NCI-H1092 (cell line): ENCODE measurements at places on chromosomes 16 and 17.

- no peak for DNase-seq
Measured at GRCh38 chr17:75889454-75889853, 7.3 kb downstream of the TRIM65 start.

DNA sequence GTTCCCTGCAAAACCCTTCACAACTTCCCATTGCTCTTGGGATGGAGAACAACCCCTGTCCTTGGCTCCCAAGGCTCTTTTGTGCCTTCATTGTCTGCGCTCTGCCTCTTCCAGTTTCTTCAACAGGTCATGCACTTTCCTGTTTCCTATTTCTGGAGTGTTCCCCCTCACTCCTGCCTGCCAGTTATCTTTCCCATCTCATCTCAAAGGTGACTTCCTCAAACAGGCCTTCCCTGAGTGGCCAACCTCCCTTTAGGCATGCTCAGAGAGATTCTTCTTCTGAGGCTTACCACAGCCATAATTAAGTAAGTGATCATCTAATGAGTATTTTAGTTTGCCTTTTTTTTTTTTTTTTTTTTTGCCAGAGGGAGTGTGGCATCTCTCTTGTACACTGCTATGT is 2.9 kb upstream of the CYLD start:
- no peak for DNase-seq

- DNase-seq: no peak
Measured at GRCh38 chr17:57418463-57419246, 162.3 kb downstream of the MSI2 start.

DNA sequence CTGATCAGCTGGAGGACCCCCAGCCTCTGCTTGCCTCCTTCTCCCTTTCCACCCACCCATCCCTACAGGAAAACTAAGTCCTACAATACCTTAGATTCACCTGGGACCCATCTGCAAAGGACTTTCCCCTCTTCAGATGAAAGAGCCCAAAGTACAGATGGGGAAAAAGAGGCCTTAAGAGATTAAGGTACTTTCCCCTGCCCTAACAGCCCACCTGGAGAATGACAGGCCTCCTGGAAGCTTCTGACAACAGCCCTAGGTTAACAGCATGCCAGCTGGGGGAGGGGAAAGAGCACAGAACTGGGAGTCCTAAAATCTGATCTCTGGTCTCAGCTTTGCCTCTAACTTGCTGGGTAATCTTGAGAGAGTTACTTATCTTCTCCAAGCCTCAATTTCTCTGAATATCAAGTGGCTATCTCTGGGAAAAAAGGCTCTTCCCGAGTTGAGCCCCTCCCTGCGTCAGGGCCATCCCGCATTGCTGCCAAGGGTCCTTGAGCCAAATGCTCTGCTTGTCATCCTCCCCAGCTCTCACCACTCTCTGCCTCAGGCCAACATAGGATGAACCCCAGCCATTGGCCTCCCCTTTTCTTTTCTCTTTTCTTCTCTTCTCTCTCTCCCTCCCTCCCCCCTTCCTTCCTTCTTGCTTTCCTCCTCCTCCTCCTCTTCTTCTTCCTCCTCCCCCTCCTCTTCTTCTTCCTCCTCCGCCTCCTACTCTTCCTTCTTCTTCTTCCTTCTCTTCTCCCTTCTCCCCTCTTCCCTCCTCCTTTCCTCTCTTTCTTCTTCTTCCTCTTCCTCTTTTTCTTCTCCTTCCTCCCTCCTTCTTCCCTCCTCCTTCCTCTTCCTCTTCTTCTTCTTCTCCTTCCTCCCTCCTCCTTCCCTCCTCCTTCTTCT is 22.5 kb upstream of the SP6 start:
- DNase-seq: no peak

GRCh38 chr16:51801635-51802034 is 650.6 kb upstream of the SALL1 start:
- no peak for DNase-seq

GRCh38 chr16:2775131-2775716 is 1.9 kb downstream of the ELOB start:
- DNase-seq: no peak

DNA sequence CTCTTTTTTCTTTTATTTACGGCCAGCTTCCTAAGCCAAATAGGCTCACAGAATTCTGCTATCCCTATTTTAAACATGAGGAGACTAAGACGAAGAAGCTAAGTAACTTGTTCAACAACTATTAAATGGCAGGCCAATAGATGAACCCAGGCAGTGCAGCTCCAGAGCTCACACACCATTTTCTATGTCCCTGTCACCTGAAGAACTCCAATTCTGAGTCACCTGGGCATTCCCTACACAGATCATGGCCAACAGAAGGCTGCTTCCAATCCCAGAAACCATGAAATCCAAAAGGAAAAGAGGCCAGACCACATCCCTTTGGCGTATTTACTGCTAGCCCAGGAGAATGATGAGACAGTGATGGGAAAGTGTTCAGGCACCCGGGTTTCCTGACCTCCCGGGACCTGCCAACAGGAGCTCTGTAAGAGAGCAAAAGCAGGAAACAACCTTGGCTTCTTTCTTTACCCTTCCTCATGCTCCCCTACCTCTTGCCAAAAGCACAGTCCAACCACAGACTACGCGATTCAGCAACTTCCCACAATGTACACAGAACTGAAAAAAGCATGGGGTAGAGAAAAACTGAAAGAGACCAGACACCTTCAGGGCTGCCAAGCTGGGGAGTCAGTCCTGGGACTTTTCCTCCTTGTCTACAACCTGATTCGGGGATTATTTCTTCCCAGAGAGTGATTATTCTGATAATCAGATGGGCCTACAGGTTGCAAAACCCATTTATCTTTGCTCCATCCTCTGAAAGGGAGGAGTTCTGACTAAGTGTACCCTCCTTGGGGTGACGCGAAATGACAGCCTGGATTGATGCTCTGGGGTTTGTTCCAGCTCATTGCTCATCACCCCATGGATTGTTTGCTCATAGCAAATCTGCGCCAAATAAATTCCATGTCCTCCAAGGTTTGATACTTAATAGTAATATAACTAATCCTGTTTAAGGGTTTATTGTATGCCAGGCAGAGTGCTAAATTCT is 47.8 kb upstream of the HAS3 start:
- DNase-seq: peak; percentile 12

GRCh38 chr16:86354641-86355513 is 155.4 kb upstream of the FOXF1 start:
- DNase-seq: no peak

GRCh38 chr17:32588982-32589381 is 102.2 kb downstream of the CDK5R1 start:
- DNase-seq: no peak

DNA sequence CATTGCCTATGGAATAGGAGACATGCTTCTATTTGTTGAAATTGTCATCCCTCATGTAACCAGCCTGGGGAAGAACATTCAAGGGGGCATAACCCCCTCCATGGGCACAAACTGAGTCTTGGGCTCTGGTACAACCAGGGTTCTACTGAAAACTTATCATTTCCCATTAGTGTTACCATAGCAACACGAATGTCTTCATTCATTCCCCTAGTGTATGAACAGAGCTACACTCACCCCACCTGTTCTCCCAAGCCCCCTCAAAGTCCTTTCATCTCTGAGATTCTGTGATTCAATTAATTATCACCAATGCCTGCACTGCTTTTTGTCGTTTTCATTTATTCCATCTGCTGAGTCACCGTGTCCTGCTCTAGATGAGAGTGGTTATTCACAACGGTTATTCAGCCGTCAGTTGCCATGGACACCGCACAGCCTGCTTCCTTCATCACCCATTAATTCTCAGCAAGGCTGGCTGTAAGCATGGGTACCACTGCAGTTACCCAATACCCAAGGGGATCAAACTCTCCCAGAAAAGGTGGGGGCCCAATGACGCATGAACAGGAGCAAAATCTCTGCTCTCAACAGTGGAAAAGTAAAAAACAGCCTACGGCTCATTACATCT is 1.6 kb upstream of the GAST start:
- peak; percentile 26 for DNase-seq

GRCh38 chr16:28193530-28194423 is 18.0 kb downstream of the XPO6 start:
- no peak for DNase-seq

DNA sequence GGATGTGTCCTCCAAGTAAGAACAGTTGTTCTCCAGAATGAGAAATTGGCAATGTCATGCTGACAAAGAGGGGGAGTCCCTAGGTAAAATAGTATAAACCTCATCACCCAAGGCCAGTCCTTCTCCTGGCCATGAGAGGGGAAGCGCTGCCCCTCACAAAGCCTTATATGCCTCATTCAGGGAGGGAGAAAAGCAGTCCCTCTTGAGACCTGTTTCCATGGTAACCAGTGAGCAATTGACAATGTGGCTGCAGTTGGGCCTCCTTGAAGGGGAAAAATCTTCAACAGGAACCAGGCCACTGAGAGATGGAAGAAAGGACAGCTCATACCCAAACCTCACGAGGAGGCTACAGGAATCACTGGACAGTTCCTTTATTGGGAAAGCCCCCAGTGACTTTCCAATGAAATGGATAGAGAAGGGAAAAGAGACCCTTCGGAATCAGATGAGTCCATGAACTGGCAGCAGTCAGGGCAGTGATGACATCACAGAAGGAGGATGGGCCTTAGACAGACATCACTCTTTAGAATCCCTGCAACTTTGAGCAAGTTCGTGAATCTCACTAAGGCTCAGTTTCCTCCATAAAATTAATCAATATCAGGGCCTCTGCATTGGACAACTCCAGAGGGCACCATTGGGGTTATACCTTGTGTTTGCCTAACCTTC is 275.7 kb downstream of the TOX3 start:
- peak; percentile 14 for DNase-seq

GRCh38 chr16:57530522-57531252 is 5.7 kb downstream of the CCDC102A start:
- no peak for DNase-seq

DNA sequence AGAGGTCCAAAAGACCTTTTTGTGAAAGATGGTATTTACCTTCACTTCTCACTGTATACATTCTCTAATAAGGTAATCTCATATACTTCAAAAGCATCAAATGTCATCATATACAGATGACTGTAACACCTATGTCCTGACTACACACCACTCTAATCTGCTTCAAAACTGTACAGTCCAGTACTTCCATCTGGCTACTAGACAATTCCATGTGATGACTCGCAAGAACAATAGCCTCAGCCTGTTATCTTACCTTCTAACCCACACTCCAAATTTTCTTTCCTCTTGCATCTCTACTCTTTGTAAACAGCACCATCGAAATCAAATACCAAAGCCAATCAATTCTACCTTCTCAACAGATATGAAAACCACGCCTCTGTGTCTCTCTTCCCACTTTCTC is 24.1 kb downstream of the MYO1D start:
- DNase-seq: no peak

GRCh38 chr16:27841911-27842310 is 221.6 kb downstream of the GSG1L start:
- no peak for DNase-seq
